Thyroid gland (tissue), 4 donors: ENCODE measurements at places on chromosomes 3 and 15. TPM values are rescaled to one million over a fixed set of nuclear protein-coding genes. Genes with fewer than 3 reads are reported as not detected.

Gene EXOSC7
- total RNA-seq = 57.5 TPM

Gene NPAP1
- total RNA-seq = 1.5 TPM

Gene RYK
- 95.2 TPM for total RNA-seq

Gene SLC22A14
- not detected for total RNA-seq

Gene AADAC
- not detected for total RNA-seq

Gene CPLX3
- total RNA-seq = not detected

Gene ST8SIA2
- total RNA-seq = not detected

Gene FES
- total RNA-seq = 34.7 TPM

Gene SRPRB
- 55.9 TPM for total RNA-seq

GRCh38 chr15:36495456-36495991 is 83.9 kb upstream of the CDIN1 start:
- no peak overlapping the region for H3K4me3 ChIP-seq
- no peaks in the 10 kb centered on the region for H3K4me1 ChIP-seq
- no peaks in the 10 kb centered on the region for H3K27me3 ChIP-seq
- DNase-seq = no peak
- no peaks in the 10 kb centered on the region for H3K36me3 ChIP-seq

DNA sequence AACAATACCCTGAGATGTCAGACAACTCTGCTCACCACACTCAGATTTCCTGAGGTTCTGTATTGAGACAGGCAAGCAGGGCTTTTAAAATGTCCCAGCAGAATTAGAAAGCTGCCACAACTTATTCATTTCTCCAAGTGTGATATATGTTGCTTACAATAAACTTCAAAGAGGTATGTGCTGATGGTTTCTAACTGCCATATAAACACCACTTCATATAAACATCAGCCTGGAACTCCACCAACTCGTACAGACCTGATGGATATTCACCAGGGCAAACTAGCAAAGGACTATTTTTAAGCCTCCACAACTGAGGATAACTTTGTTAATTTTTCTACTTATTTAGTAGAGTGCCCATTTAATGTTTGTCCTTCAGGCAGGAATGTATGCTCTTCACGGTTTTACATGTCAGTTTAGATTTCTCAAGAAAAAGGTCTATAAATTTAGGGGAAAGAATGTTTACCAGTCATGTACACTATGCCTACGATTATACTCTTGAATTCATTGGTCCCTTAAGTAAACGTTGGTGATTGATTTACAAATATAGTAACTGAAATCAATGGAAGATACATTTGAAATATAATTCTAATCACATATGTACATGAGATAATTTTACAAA is 109.6 kb upstream of the ABI3BP start:
- no peaks in the 10 kb centered on the region for H3K36me3 ChIP-seq
- no peaks in the 10 kb centered on the region for H3K27me3 ChIP-seq
- no peaks in the 10 kb centered on the region for H3K4me1 ChIP-seq
- no peak overlapping the region for H3K27ac ChIP-seq
- no peak for DNase-seq
- H3K4me3 ChIP-seq = no peak overlapping the region

GRCh38 chr3:99218468-99218867 is 317.0 kb upstream of the DCBLD2 start:
- no peak for DNase-seq
- no peaks in the 10 kb centered on the region for H3K27me3 ChIP-seq
- no peak overlapping the region for H3K27ac ChIP-seq
- no peaks in the 10 kb centered on the region for H3K36me3 ChIP-seq

DNA sequence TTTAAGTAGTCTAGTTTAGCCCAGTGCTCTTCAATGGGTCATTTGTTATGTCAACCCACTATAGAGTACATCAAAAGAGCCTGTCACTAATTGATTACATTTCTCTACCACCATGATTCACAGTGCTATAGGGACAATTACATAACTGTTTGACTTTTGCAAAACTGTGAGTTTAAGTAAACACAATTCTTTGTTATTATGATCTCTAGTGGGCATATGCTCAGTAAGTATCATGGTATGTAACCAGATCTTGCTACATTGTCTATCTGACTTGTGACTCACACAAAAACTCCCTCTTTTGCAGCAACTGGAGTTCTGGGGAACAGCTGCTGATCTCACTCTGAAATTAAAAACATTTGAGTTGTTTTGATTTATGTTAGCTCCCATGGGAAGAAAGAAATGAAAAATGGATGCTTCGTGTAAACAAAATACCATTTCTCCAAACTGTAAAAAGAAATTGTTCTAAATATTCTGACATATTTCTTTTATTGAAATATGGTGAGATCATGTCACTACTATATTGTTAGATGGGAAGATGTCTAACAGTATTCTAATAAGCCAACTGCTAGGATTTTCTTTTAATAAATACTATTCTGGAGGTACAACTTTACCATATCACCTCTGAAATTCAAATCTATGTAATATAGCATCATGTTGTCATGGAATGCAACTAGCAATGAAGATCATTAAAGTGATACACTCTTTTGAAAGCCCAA is 470.4 kb downstream of the ROBO1 start:
- H3K4me1 ChIP-seq = no peaks in the 10 kb centered on the region
- no peak overlapping the region for H3K4me3 ChIP-seq
- H3K36me3 ChIP-seq = no peaks in the 10 kb centered on the region
- DNase-seq = no peak
- H3K27ac ChIP-seq = no peak overlapping the region

GRCh38 chr3:4509043-4509442 is 15.9 kb downstream of the ITPR1 start:
- no peak for DNase-seq
- H3K4me1 ChIP-seq = peaks cover 78% of the 10 kb centered on the region
- no peak overlapping the region for H3K4me3 ChIP-seq
- no peaks in the 10 kb centered on the region for H3K27me3 ChIP-seq

DNA sequence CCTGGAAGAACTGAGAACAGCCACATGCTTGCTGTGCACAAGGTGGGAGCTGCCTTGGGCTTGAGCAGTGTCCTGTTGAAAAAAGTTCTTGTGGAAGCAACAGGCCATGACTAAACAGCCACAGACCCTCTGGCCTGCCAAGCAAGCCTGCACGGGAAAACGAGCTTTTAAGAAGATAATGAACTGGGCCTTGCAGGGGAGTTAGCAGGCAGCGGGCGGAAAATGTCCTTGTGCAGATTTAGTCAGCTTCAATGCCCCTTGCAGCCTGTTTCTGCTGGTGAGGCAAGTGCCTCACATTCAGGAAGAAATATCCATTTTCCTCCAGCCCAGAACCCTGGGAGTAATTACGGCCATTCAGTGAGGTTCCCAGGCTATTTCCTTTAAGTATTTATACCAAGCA is 126.2 kb upstream of the KLHL25 start:
- H3K4me1 ChIP-seq = no peaks in the 10 kb centered on the region
- H3K27me3 ChIP-seq = no peaks in the 10 kb centered on the region
- DNase-seq = peak; percentile 44
- no peak overlapping the region for H3K4me3 ChIP-seq

- no peak overlapping the region for H3K27ac ChIP-seq
- no peak for DNase-seq
- H3K36me3 ChIP-seq = no peaks in the 10 kb centered on the region
- H3K27me3 ChIP-seq = no peaks in the 10 kb centered on the region
Measured at GRCh38 chr15:80550908-80551260, 144.2 kb upstream of the ABHD17C start.

DNA sequence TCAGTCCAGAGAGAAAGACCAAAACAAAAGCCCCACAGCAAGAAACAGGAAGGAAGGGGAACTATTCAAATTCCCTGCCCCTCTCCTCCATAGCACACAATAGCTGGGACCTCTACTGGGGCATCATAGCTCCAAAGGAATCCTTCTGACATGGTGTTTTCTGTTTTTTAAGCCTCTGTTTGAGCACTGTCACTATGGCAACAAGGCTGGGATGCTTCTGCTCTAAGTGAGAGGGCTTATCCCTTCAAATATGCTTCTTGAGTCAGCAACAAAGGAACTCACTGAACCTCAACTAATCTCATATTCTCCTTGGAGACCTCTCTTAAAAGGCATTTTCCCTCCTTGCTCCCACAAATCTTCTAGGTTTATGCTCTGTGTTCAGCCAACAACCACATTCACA is 40.5 kb downstream of the MYLK start:
- no peak for DNase-seq
- H3K27me3 ChIP-seq = no peaks in the 10 kb centered on the region
- H3K4me1 ChIP-seq = no peaks in the 10 kb centered on the region
- H3K27ac ChIP-seq = no peak overlapping the region
- H3K4me3 ChIP-seq = no peak overlapping the region

GRCh38 chr15:60854858-60855564 is 374.1 kb downstream of the RORA start:
- H3K36me3 ChIP-seq = no peaks in the 10 kb centered on the region
- H3K27me3 ChIP-seq = no peaks in the 10 kb centered on the region
- no peak overlapping the region for H3K27ac ChIP-seq
- no peaks in the 10 kb centered on the region for H3K4me1 ChIP-seq

GRCh38 chr3:34793057-34793456 is 846.3 kb upstream of the ARPP21 start:
- H3K4me3 ChIP-seq = no peak overlapping the region
- no peak for DNase-seq
- no peaks in the 10 kb centered on the region for H3K4me1 ChIP-seq
- H3K27ac ChIP-seq = no peak overlapping the region
- no peaks in the 10 kb centered on the region for H3K36me3 ChIP-seq

- no peaks in the 10 kb centered on the region for H3K27me3 ChIP-seq
- H3K36me3 ChIP-seq = no peaks in the 10 kb centered on the region
- no peak overlapping the region for H3K4me3 ChIP-seq
- DNase-seq = no peak
- H3K4me1 ChIP-seq = no peaks in the 10 kb centered on the region
Measured at GRCh38 chr3:188452158-188452772, 298.3 kb downstream of the LPP start.

GRCh38 chr3:52431459-52432223 is 13.3 kb downstream of the SEMA3G start:
- H3K27ac ChIP-seq = no peak overlapping the region
- H3K4me1 ChIP-seq = peaks cover 23% of the 10 kb centered on the region
- no peak for DNase-seq
- no peak overlapping the region for H3K4me3 ChIP-seq
- H3K36me3 ChIP-seq = no peaks in the 10 kb centered on the region

DNA sequence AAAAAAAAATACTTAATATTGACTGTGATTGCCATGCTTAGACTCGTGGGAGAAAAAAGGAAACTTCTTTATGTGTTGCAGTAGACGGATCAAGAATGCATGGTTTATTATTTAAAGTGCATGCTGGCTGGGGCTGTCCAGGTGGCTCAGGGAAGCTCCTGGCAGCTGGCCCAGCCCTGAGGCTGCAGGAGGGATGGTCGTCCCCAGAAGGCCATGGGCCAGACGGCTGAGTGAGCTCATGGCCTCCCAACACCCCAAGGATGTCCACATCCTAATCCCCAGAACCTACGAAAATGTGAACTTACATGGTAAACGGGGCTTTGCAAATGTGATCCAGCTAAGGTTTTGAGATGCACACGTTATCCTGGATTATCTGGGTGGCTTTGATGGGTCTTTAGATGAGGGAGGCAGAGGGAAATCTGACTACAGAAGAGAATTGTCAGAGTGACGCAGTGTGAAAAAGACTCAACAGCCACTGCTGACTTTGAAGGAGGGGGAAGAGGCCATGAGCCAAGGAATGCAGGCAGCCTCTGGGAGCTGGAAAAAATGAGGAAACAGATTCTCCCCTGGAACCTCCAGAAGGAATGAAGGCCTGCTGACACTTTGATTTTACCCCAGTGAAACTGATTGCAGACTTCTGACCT is 29.8 kb downstream of the ADAMTS17 start:
- no peak overlapping the region for H3K27ac ChIP-seq
- no peak overlapping the region for H3K4me3 ChIP-seq
- no peaks in the 10 kb centered on the region for H3K4me1 ChIP-seq
- H3K36me3 ChIP-seq = no peaks in the 10 kb centered on the region
- DNase-seq = no peak

GRCh38 chr15:31267161-31268107 is 59.2 kb upstream of the KLF13 start:
- H3K27me3 ChIP-seq = no peaks in the 10 kb centered on the region
- H3K36me3 ChIP-seq = no peaks in the 10 kb centered on the region
- H3K4me1 ChIP-seq = peaks cover 38% of the 10 kb centered on the region
- DNase-seq = no peak
- no peak overlapping the region for H3K4me3 ChIP-seq

DNA sequence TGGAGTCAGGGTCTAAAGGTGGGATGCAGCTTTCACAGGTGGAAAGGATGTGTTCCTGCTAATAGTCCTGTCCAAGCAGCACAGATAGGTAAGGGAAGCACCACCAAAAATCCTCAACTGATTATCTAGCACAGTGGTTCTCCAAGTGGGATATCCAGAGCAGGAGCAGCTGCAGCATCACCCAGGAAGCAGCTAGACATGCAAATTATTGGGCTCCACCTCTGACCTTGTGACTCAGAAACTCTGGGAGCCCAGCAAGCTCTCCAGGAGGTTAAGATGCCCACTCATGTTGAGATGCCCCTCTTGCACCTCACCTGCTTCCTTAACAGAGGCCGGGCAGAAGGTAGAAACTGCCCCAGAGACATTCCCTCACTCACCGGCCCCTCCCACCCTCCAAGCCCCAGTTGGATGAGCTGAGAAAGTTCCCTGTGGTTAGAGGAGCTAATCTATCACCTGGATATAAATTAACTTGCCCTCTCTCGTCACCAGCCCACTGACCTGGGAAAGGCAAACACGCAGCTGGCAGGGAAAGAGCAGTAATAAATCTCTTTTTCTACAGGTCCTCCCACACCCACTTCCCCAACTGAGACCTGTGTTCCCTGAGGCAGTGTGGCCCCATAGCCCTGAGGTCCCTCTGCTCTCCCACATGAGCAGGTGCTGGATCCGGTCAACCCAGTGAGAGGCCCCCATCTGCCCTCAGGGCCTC is 39.3 kb downstream of the ADCY5 start:
- no peak overlapping the region for H3K27ac ChIP-seq
- no peaks in the 10 kb centered on the region for H3K36me3 ChIP-seq
- no peak for DNase-seq
- no peaks in the 10 kb centered on the region for H3K27me3 ChIP-seq

DNA sequence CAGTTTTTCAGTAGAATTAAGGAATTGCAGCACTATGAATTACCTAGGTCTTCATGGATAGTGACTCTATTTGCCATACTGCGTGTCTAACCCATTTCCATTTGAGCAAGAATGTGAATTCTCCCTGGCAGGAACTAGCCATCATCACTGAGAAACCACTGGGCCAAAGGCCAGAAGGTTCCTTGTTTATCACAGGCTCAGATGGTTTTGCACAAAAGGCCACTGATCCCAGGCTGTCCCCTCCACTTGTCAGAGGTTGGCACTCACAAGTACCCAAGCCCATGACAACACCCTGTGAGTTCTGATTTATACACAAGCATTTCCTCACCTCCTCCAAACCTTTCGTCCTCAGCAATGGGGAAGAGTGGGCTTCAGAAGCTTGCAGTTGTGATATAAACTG is 131.8 kb downstream of the FOXB1 start:
- no peak overlapping the region for H3K27ac ChIP-seq
- H3K36me3 ChIP-seq = no peaks in the 10 kb centered on the region
- no peak overlapping the region for H3K4me3 ChIP-seq
- DNase-seq = no peak
- no peaks in the 10 kb centered on the region for H3K4me1 ChIP-seq
